ENCODE measurements at places on chromosomes 16 and 17. TPM values are rescaled to one million over a fixed set of nuclear protein-coding genes. Genes with fewer than 3 reads are reported as not detected.

- no peak for DNase-seq
These were observed 95.0 kb downstream of the PLCG2 start for GRCh38 chr16:81873843-81874752.

DNA sequence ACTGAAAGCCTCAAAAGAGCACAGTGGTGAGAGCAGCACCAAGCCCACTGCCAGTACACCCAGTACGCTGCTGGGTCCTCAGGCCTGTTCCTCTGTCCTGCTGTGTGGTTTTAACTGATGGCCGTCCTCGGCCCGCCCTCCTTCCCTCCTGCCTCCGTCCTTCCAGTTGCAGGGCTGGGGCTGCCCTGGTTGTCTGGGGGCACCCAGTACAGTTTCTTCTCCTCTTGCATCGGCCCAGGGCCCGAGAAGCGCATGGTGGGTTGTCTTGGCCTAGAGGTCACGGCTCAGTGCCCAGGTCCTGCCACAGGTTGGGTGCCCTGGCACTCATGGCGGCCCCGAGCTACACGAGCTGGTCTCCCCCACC, 70.8 kb upstream of the KCTD5 start:
- no peak for DNase-seq

DNA sequence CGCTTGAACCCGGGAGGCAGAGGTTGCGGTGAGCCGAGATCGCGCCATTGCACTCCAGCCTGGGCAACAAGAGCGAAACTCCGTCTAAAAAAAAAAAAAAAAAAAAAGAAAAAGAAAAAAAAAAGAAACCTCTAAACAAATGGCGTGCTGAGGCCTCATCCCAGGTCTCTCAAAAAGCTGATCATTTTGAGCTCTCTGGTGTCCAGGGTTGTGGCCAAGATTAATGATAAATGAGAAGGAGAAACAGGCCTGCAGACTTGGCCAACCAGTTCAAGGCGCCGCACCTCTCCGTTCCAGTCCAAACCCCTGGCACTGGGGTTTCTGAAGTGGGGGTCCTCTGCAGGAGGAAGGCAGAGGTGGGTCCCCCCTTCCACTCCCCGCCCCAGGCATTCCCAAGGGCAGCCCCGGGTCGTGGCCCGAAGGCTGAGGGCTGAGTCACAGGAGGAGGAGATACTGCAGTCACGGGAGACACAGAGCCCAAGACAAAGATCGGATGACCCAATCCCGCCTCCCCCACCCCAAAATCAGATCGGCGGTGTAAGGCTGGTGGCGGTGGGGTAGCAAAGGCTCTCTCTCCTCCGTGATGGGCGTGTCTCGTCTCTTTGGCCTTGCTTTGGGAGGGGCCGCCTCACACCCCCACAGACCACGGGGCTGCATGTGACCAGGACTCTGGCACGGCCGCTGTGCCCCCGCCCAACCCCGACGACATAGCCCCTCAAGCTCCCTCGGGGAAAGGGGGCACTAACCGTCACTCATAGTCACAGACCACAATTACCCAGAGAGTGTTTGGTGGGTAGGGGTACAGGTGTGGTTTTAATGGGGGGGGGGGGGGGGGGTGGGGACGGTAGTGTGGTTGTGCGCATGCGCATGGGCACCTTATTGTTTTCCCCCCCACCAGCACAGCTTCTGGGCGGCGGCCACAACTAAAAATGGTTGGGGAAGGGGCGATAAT, 1.1 kb downstream of the VAT1 start:
- no peak for DNase-seq

DNA sequence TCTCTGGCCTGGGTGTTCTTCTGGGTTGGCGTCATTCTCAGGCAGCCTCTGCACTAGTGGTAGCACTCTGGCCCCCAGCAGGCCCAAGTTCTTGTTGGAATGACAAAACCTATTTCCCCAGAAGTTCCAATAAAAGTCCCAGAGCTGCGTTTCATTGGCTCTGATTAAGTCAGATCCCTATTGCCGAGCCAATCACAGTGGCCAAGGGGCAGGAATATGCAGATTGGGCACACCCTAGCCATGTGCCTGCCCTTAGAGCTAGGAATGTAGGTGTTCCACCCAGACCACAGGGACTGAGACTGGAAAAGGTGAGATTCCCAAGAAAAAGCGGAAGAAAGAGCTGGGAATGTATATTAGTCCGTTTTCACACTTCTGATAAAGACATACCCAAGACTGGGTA, 44.9 kb upstream of the POLR3E start:
- no peak for DNase-seq

Gene SYCE1L
- polyA plus RNA-seq: 4.3 TPM

GRCh38 chr16:53773150-53773846, 69.3 kb downstream of the FTO start:
- no peak for DNase-seq

Gene RNF157
- polyA plus RNA-seq: 5.8 TPM

Gene TBC1D3G
- polyA plus RNA-seq: not detected

DNA sequence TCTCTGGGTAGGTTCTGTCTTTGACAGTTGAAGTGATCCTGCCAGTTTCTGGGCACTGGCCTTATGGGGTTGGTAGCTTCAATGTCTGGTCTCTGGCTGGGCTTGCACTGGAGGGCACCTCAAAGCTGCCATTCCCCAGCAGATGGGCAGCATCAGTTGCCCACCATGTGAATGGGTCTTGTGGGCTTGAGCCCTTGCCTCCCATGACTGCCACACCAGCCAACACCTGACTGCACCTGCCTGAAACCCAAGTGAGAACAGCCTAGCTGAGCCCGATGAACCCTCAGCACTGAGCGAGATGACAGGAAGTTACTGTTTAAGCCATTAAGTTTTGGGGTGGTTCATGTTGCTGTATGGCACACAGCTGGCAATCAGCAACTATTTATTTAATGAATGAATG, 69.1 kb upstream of the AXIN2 start:
- DNase-seq: no peak

DNA sequence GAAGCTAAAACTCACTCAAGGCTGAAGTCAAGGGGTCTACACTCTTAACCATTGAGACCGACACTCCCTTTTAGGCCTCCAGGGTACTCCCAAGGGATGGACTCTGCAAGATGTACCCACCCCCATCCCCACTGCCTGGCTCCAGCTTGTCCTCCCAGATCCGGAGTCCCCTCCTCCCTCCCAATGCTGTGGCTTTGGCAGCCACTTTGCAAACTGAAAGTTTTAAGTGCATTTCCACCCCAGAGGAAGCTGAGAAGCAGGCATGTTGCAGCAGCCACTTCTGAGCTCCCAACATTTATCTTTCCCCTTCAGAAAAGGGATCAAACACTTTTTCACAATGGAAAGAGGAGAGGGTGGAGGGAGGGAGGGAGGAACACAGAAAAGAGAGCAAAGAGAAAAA, 115.2 kb downstream of the COPRS start:
- peak; percentile 25 for DNase-seq

DNA sequence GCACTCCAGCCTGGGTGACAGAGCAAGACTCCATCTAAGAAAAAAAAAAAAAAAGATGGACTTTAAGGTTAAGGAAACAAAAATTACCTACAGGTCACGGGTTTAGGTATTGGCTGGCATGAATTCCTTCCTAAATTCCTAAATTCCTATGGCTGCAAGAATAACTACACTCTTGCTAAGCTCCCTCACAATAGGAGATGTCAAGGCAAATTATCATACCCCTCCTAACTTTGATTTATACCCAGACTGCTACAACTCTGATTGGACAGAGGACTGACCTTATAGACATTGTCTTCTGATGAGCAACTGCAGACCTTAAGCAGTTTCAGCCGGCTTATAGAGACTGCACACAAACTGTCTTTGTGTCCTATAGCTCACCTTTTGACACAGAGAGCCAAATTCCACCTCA, 25.1 kb upstream of the TMC7 start:
- no peak for DNase-seq

Gene HSD3B7
- 20.3 TPM for polyA plus RNA-seq

Gene ZNF319
- polyA plus RNA-seq: 11.4 TPM

- peak; percentile 84 for DNase-seq
These were observed 54.6 kb downstream of the USP10 start for GRCh38 chr16:84754353-84754856.

DNA sequence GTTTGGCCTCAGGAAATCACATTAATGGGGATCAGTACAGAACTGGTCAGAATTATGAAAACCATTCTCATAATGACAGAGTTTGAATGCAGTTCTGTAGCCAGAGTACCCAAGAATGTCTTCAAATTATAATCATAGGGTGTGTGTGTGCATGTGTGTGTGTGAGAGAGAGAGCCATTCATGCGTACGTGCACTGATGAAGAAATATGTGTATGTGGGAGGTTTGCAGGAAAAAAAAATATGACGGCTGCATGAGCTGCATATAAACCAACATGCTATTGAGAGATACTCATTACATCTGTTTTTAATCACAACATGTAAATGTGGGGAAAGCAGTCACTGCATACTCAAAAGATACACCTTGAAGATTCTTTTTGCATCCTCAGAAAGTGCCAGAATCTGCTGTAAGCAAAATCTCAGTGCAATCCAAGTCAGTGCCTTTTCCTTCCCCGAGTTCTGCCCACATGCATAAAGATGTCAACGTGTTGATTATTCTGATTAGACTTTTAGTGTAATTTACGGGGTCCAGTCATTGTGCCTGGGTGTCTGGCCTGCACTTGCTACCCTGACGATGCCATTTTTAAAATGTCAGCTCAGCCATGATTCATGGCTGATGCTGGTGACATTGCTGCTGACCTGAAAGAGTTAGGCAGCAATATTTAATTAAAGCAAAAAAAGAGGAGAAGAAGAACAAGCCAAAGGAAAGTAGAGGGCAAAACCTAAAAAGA, 378.7 kb upstream of the ZFHX3 start:
- no peak for DNase-seq

DNA sequence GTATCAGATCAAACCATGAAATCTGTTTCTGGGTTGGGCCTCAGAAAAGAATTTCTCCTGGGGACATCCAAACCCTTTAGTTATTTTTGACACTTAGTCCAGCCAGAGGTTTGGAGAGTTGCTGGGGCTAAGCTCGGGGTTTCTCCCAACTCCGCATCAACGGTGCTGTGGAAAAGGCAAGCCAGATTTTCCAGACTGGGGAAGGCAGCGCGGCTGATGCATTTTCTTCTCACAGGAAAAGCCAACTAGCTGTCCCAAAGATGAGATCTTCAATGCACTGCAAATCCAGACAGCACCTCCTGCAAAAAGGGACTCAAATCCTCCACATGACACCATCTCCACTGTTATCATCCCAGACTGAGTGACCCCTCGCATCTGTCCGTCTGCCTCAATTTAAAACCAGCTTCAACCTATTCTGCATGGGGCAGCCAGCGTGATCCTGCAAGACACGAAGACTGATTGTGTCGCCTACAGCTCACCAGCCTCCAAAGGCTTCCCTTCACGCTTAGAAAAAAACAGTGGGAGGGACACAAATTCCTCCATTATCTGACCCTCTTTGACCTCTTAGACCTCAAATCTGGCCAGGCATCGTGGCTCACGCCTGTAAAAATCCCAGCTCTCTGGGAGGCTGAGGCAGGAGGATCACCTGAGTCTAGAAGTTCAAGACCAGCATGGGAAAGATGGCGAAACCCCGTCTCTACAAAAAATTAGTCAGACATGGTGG, 62.0 kb downstream of the GAS7 start:
- DNase-seq: no peak

Gene RHOT2
- 103 TPM for polyA plus RNA-seq

Gene TBC1D3
- polyA plus RNA-seq: 0.06 TPM

Gene UMOD
- polyA plus RNA-seq: not detected

- DNase-seq: no peak
These were observed 64.2 kb upstream of the CACNG3 start for GRCh38 chr16:24191876-24192402.

GRCh38 chr16:66507731-66508239, 42.1 kb downstream of the TK2 start:
- no peak for DNase-seq

Gene PRCD
- 10.6 TPM for polyA plus RNA-seq

GRCh38 chr17:61837175-61838051, 25.9 kb downstream of the BRIP1 start:
- DNase-seq: peak; percentile 6

Gene NOMO2
- 64.2 TPM for polyA plus RNA-seq

DNA sequence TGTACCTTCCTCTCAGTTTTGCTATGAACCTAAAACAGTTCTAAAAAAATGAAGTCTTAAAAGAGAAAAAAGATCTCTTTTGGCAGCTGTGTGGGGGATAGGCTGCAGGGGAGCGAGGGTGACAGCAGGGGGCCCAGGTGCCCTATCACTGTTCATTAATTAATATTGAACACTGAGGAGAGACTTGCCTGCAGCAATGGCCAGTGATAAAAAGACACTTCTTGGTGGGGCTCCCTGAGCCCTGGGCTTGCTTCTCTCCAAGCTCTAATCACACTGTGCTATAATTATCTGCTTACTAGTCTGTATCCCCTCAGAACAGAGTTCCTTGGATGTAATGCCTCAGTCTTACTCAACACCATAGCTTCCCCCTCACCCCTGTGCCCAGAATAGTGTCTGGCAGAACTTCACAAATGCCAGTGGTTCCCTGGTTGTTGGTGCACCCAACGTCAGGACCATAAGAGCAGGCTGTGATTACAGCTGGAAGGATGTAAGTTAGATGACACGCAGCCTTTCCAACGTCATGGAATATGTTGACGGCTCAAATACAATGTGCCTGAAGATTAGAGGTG, 52.0 kb upstream of the IRX6 start:
- DNase-seq: no peak

Gene TRAPPC1
- 137 TPM for polyA plus RNA-seq

- no peak for DNase-seq
These were observed 89.9 kb downstream of the TBC1D16 start for GRCh38 chr17:79945591-79946255.

Gene KRT39
- polyA plus RNA-seq: not detected

DNA sequence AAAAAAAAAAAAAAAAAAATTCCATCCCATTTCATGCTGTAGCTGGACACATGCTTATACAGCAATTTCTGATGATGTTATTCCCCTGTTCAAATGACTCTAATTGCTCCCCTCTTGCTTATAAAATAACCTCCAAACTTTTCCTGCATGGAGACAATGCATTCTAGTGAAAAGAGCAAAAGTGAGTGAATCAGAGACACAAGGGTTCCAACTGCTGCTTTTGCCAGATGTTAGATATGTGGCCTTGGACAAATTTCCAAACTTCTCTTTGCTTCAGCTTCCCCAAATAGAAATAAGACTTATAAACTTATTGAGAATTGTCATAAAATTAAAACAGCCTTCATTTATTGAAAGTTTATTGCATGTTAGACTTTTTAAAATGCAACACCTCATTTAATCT, 65.0 kb upstream of the AXIN2 start:
- no peak for DNase-seq

- DNase-seq: no peak
These were observed 4.4 kb downstream of the BAHCC1 start for GRCh38 chr17:81399481-81400153.

- no peak for DNase-seq
These were observed 95.8 kb upstream of the CRHR1 start for GRCh38 chr17:45688353-45688752.

Measured in urinary bladder (tissue), 4 donors.